ENCODE measurements at places on chromosomes 2 and 18.

DNA sequence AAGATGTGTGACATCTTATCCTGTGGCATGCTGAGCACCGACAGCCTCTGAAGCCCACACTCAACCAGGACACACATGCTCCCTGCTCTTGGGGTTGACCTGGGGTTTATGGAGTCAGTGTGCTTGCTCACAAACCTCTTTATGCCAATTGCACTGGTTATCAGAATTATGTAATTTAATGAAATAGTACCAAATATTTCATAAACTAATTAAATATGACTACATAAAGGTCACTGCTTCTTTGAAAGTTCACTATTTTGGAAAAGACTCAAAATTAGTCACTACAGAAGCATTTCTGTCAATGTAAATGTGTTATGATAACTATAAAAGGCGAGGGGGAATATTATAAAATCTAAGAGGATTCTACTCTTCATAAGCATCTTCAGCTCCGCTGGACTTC is 76.7 kb downstream of the FHOD3 start:
- ATAC-seq, result no peak

DNA sequence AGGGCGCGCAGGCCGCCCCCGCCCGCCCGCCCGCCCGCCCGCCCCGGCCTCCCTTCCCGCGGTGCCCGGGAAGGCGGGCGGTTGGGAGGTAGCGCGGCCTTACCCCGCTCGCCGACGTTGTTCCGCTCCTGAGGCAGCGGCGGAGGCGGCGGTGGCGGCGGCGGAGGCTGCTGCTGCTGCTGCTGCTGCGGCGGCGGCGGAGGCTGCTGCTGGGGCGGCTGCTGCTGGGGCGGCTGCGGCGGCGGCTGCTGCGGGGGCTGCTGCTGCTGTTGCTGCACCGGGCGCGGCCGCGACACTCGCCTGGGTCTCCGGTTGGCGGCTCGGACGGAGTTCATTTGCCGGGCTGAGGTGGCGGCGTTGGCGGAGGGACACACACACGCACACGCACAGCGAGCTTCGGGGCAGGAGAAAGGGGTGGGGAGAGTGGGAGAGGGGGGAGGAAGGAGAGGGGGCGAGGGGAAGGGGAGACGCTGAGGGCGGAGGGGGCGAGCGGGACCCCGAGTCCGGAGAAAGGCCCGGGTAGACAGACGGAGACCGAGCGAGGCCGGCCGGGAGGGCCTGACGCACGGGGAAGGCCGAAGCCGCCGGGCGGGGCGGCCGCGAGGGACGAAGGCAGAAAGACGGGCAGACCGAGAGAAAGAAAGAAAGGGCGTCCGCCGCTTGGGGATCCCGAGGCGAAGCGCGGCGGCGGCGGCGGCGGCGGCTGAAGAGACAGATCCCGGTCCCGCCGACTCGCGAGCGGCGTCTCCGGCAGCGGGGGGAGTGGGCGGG is 727 bp downstream of the FBXO11 start:
- peak; percentile 8 for ATAC-seq

DNA sequence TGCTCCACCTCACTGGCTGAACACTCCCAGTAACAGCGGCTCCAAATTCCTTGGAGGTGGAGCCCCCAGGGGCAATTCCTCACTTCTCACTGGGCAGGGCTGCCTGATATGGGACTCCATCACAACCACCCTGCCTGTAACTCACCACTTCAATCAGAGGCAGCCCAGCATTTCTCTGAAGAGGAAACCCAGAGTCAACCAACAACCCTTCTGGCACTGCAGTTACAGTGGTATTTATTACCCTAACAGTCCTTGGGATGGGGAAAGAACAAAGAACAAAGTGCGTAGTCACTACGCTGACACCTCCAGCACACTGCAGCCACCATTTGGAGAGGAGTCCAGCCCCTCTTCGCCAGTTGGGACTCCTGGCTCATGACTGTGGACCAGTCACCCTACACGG is 85.7 kb upstream of the GALNT13 start:
- no peak for ATAC-seq

GRCh38 chr18:76922107-76922506 is 99.8 kb downstream of the ZNF236 start:
- ATAC-seq, result peak; percentile 34

DNA sequence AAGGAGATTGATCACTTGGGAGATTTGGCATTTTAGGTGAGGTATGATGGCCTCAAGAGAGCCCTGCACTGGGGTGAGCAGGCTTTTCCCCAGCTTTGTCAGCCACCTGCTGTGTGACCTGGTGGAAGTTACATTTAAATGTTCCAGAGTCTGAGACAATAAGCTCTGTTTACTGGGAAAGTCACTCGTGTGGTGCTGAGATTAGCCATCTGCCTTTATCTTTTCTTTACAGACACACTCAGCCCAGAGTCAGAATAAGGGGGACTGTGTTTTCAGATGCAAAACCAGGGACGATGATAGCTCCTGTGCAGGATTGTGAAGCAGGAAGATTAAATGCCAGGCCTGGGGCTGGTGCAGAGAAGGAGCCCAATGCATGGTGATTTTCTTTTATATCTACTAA is 47.9 kb downstream of the SH3RF3 start:
- ATAC-seq, result no peak

Measured in gastroesophageal sphincter (tissue), 4 donors.